ENCODE measurements at places on chromosomes 6 and 20.

- DNase-seq: no peak
- peaks cover 25% of the 10 kb centered on the region for H3K27me3 ChIP-seq
- no peak overlapping the region for H3K4me3 ChIP-seq
- H3K36me3 ChIP-seq: no peaks in the 10 kb centered on the region
These were observed 6.3 kb downstream of the GPR6 start for GRCh38 chr6:109984410-109984809.

- peaks cover 14% of the 10 kb centered on the region for H3K4me1 ChIP-seq
- peak within 1 kb of the TSS; percentile 72 for H3K4me3 ChIP-seq
- peaks cover 15% of the 10 kb centered on the region for H3K36me3 ChIP-seq
- DNase-seq: peak; percentile 58
- H3K27ac ChIP-seq: peak within 1 kb of the TSS; percentile 97
- H3K27me3 ChIP-seq: no peaks in the 10 kb centered on the region
These were observed at the start of gene PLTP for GRCh38 chr20:45911486-45912343. Gene PLTP (minus strand): TSS chr20:45912155. CDS start chr20:45911452, 703 bp downstream.

DNA sequence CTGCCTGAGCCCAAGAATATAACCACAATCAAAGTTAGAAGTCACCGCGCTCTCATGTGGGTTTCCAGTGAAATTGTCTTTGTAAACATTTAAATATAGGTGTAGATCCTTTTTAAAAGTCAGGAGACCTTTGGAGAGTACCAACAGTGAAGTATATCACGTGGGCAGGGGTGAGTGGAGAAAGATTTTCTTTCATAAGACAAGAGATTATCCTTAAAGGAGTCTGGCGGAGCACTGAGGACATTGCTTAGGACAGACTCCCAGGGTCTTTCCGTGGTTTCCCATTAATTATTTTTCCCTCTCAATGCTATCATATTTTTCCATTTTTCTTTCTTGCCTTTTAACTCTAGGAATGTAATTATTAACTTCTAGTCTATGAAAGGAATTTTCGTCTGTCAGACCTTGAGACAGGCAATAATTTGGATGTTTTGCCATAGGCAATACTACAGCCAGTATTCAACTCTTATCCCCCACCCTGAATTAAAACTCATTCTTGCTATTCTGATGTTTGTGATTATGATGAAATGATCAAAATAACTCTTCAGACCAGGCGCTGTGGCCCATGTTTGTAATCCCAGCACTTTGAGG, 31.4 kb downstream of the DCBLD1 start:
- H3K4me1 ChIP-seq: no peaks in the 10 kb centered on the region
- no peak overlapping the region for H3K4me3 ChIP-seq
- H3K36me3 ChIP-seq: no peaks in the 10 kb centered on the region
- H3K27me3 ChIP-seq: no peaks in the 10 kb centered on the region
- no peak overlapping the region for H3K27ac ChIP-seq

DNA sequence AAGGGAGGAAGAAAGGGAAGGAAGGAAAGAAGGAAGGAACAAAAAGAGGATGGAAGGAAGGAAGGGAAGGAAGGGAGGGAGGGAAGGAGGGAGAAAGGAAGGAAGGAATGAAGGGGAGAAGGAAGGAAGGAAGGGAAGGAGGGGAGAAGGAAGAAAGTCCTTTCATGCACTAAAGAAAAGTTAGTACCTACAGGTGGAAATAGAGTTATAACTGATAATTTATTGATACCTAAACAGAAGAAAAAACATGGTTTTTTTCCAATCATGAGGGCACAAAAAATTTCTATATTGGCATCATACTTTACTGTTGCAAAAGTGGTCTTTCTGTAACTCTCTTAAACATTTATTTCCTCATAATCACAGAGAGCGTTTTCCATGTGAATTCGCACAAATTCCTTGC, 659.4 kb downstream of the MAFB start:
- no peak overlapping the region for H3K27ac ChIP-seq
- no peaks in the 10 kb centered on the region for H3K36me3 ChIP-seq
- no peaks in the 10 kb centered on the region for H3K4me1 ChIP-seq
- H3K4me3 ChIP-seq: no peak overlapping the region
- H3K27me3 ChIP-seq: no peaks in the 10 kb centered on the region

GRCh38 chr6:39102821-39103136, 12.2 kb downstream of the SAYSD1 start:
- H3K36me3 ChIP-seq: peaks cover 20% of the 10 kb centered on the region
- no peak overlapping the region for H3K27ac ChIP-seq
- no peaks in the 10 kb centered on the region for H3K4me1 ChIP-seq
- H3K4me3 ChIP-seq: no peak overlapping the region

DNA sequence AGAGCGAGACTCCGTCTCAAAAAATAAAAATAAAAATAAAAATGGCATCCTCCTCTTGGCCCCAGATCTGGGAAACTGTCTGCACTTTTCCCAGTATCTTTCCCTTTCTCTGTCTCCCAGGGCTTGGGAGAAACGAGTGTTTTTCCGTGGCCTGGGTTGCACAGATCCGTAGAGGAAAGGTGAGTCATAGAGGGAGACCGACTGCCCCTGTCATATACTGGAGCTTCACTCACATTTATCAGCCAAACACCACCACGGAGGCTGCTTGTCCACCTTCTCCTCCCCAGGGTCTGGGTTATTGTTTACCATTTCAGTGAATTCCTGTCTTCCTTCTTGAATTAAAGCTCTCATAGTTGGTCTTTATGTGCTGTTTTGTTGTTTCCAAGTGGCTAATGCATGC, 31.9 kb upstream of the EIF2S2 start:
- no peak overlapping the region for H3K4me3 ChIP-seq
- no peaks in the 10 kb centered on the region for H3K36me3 ChIP-seq
- H3K27ac ChIP-seq: no peak overlapping the region
- DNase-seq: no peak
- peaks cover 4% of the 10 kb centered on the region for H3K27me3 ChIP-seq

GRCh38 chr6:117463762-117464665, 18.5 kb upstream of the DCBLD1 start:
- H3K4me1 ChIP-seq: no peaks in the 10 kb centered on the region
- no peak for DNase-seq
- no peaks in the 10 kb centered on the region for H3K27me3 ChIP-seq

DNA sequence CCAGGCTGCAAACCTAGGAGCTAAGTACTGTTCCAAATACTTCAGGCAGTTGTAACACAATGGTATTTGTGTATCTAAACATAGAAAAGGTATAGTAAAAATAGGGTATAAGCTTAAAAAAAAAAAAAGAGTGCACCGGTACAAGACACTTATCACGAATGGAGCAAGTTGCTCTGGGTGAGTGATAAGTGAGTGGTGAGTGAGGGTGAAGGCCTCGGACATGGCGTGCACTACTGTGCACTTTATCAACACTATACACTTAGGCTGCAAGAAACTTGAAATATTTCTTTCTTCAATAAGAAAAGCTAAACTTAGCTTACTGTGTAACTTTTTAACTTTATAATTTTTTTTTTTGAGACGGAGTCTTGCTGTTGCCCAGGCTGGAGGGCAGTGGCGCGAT, 159.5 kb upstream of the PDE10A start:
- no peaks in the 10 kb centered on the region for H3K36me3 ChIP-seq
- no peak overlapping the region for H3K27ac ChIP-seq
- no peak for DNase-seq
- peaks cover 13% of the 10 kb centered on the region for H3K27me3 ChIP-seq
- no peaks in the 10 kb centered on the region for H3K4me1 ChIP-seq

DNA sequence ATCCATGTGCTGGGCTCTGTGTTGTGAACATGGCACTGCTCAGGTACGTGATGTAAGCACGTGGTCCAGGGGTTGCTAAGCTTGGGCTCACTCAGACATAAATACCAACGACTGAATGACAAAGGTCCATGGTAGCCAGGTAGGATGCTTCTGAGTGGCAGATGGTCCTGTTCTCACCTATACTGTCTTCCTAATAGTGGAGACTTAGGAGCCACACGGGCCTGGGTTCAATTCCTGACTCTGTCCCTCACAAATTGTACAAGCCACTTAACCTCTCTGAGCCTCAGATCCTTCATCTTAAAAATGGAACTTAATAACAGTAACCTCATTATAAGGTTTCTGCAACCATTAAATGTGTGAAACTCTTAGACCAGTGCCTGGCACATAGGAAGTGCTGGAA, 6.8 kb downstream of the GCM2 start:
- H3K27me3 ChIP-seq: peaks cover 3% of the 10 kb centered on the region
- H3K4me3 ChIP-seq: no peak overlapping the region
- no peaks in the 10 kb centered on the region for H3K4me1 ChIP-seq
- no peaks in the 10 kb centered on the region for H3K36me3 ChIP-seq

DNA sequence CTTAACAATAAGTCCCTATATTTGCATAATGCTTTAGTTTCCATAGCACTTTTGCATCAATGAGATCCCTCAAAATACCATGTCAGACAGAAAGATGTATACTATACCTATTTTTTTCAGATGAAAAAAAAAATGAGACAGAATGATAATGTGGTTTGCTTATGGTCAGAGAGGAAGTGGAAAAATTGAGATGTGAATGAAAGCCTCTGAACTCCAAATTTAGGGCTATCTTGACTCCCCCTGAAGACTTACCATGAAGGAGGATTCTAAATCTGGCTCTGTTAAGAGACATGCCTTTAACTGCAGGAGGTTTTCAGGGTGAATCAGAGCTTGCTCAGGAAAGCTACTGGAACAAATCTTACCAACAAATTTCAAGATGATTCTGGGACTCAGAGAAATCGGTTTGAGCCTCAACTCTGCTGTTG, 176.2 kb downstream of the ISM1 start:
- no peaks in the 10 kb centered on the region for H3K36me3 ChIP-seq
- no peak overlapping the region for H3K4me3 ChIP-seq
- H3K27me3 ChIP-seq: no peaks in the 10 kb centered on the region

DNA sequence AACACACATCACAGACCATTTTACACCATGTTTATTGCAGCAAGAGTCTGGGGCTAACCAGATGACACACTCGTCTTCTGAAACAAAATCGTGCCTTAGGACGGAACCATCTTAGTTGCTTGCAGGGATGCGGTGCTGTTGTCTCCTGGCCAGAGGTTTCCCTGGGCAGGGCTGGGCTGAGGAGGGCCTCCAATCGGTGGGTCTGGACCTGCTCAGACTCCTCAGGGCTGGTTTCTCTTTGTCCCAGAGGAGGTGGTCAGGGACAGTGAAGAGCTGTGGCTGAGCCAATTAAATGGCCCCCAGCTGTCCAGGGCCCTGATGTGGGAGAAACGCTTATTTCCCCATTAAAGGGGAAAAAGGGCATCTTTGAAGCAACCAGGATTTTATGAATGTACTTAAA, 117.6 kb downstream of the SLC24A3 start:
- H3K4me3 ChIP-seq: no peak overlapping the region
- no peak for DNase-seq
- H3K27me3 ChIP-seq: no peaks in the 10 kb centered on the region
- H3K36me3 ChIP-seq: no peaks in the 10 kb centered on the region
- no peak overlapping the region for H3K27ac ChIP-seq
- no peaks in the 10 kb centered on the region for H3K4me1 ChIP-seq

- H3K27me3 ChIP-seq: no peaks in the 10 kb centered on the region
- H3K36me3 ChIP-seq: no peaks in the 10 kb centered on the region
- no peak for DNase-seq
- H3K27ac ChIP-seq: no peak overlapping the region
- H3K4me1 ChIP-seq: no peaks in the 10 kb centered on the region
- H3K4me3 ChIP-seq: no peak overlapping the region
These were observed 49.3 kb upstream of the KIF16B start for GRCh38 chr20:16622501-16622900.

DNA sequence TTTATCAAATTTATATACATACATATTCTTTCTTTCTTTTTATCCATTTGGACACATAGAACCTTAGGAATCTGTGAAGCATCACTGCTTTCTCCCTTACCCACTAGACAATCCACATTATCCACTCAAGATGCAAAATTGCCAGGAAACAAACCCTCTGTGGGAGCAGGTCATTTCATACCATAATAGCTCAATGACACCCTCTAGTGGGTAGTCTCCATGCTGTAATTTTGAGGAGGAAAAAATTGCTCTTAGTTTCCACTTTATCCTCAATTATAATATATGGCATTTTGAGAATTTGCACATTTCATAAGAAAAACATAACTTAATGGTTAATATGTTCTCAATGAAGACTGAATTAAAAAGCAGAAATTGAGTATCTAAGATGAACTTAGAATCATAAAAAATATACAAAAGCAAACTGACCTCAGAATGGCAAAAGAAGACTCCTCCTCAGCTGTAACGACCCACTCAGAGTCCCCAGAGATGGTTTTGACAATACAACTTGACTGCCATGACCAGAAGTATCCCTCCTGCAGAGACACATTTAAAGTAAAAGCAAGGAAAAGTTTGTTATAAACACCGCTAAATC, 164.1 kb downstream of the FRK start:
- no peak for DNase-seq
- H3K27me3 ChIP-seq: no peaks in the 10 kb centered on the region
- no peak overlapping the region for H3K4me3 ChIP-seq
- no peak overlapping the region for H3K27ac ChIP-seq

- H3K4me1 ChIP-seq: no peaks in the 10 kb centered on the region
- DNase-seq: no peak
- no peaks in the 10 kb centered on the region for H3K27me3 ChIP-seq
- no peak overlapping the region for H3K4me3 ChIP-seq
- no peak overlapping the region for H3K27ac ChIP-seq
- H3K36me3 ChIP-seq: no peaks in the 10 kb centered on the region
These were observed 14.2 kb downstream of the KCNG1 start for GRCh38 chr20:51008718-51009117.

GRCh38 chr6:131130554-131130940, 4.7 kb upstream of the AKAP7 start:
- no peak overlapping the region for H3K4me3 ChIP-seq
- no peak overlapping the region for H3K27ac ChIP-seq
- no peak for DNase-seq
- H3K4me1 ChIP-seq: no peaks in the 10 kb centered on the region
- H3K36me3 ChIP-seq: no peaks in the 10 kb centered on the region

- H3K27ac ChIP-seq: no peak overlapping the region
- no peaks in the 10 kb centered on the region for H3K36me3 ChIP-seq
- no peak overlapping the region for H3K4me3 ChIP-seq
These were observed 170.9 kb downstream of the SCP2D1 start for GRCh38 chr20:18984238-18985200.

DNA sequence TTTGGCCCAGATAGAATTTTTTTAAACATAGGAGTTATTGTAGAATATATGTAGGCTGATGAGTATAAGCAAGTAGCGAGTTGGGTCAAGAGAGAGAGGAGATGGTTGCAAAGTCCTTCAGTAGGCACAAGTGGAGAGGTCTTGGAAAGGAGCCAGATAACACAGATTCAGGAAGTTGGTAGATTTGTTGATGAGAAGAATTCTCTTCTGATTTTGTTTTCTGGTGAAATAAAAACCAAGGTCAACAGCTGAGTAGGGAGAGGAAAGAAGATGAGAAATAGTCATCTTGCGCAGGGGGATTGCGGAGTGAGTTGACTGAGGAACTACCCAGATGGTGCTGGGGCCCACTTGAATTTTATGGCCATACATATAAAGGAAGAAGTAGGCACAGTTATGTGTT, 17.4 kb upstream of the CD83 start:
- H3K36me3 ChIP-seq: no peaks in the 10 kb centered on the region
- H3K27me3 ChIP-seq: no peaks in the 10 kb centered on the region
- DNase-seq: no peak
- H3K4me1 ChIP-seq: no peaks in the 10 kb centered on the region
- H3K4me3 ChIP-seq: no peak overlapping the region
